CD4-positive, CD25-positive, alpha-beta regulatory T cell (primary cell): ENCODE measurements at places on chromosomes 1 and 21. TPM values are rescaled to one million over a fixed set of nuclear protein-coding genes. Genes with fewer than 3 reads are reported as not detected.
A peak's percentile ranks its signal among the peaks of the same experiment; 100 is the strongest.

- H3K4me3 ChIP-seq = peak overlapping the region; percentile 82
- H3K27me3 ChIP-seq = no peaks in the 10 kb centered on the region
- peak overlapping the region; percentile 94 for H3K27ac ChIP-seq
- H3K36me3 ChIP-seq = no peaks in the 10 kb centered on the region
- DNase-seq = no peak
Measured at GRCh38 chr1:228457017-228457395, 30.2 kb upstream of the RNF187 start.

GRCh38 chr1:47465605-47466004, 27.8 kb downstream of the FOXD2 start:
- H3K4me1 ChIP-seq = no peaks in the 10 kb centered on the region
- H3K27me3 ChIP-seq = peaks cover 13% of the 10 kb centered on the region
- no peak overlapping the region for H3K4me3 ChIP-seq
- no peaks in the 10 kb centered on the region for H3K36me3 ChIP-seq
- DNase-seq = no peak

GRCh38 chr1:58781541-58782177, 2.2 kb downstream of the JUN start:
- peaks cover 32% of the 10 kb centered on the region for H3K4me1 ChIP-seq
- H3K36me3 ChIP-seq = no peaks in the 10 kb centered on the region
- peak overlapping the region; percentile 89 for H3K4me3 ChIP-seq
- peak; percentile 42 for DNase-seq
- no peaks in the 10 kb centered on the region for H3K27me3 ChIP-seq

- H3K4me1 ChIP-seq = no peaks in the 10 kb centered on the region
- H3K36me3 ChIP-seq = no peaks in the 10 kb centered on the region
- no peak overlapping the region for H3K4me3 ChIP-seq
- H3K27ac ChIP-seq = no peak overlapping the region
- no peak for DNase-seq
Measured at GRCh38 chr21:31623664-31624063, 35.8 kb upstream of the SOD1 start.

DNA sequence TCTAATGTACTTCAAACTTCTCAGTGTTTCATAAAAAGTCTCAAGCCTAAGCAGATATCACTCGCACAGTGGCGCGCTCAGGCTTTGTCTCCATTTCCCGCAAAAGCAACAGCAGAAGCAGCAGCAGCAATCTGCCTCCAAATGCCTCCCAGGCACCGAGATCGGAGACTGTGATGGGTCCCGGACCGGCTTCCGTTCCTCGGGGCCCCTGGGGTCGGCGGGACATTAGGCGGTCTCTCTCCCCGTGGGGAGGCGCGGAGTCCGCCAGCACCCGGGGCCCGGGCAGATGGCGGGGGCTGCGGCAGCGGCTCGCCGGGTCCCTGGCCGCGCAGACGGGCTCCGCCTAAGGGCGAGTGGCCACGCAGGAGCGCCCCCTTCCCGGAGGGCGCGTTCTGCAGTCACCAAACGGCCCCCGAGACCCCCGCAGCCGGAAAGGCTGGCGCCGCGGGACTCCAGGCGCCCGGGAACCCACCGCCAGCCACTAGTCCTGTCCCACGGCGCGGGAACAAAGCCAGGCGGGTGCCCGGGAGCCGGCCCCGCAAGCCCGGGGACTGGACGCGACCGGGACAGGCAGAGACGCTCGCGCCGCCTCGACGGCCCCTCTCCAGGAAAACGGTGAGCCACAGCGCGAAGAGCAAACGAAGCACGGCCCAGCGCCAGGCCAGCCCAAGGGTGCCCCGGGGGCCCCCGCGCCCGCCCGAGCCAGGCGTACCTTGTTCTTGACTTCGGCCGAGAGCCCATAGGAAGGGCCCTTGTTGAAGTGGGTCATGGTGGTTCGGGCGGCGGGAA, 590 bp downstream of the CNN3 start:
- H3K36me3 ChIP-seq = no peaks in the 10 kb centered on the region
- DNase-seq = peak; percentile 37
- H3K27ac ChIP-seq = no peak overlapping the region
- no peak overlapping the region for H3K4me3 ChIP-seq
- peaks cover 13% of the 10 kb centered on the region for H3K4me1 ChIP-seq

DNA sequence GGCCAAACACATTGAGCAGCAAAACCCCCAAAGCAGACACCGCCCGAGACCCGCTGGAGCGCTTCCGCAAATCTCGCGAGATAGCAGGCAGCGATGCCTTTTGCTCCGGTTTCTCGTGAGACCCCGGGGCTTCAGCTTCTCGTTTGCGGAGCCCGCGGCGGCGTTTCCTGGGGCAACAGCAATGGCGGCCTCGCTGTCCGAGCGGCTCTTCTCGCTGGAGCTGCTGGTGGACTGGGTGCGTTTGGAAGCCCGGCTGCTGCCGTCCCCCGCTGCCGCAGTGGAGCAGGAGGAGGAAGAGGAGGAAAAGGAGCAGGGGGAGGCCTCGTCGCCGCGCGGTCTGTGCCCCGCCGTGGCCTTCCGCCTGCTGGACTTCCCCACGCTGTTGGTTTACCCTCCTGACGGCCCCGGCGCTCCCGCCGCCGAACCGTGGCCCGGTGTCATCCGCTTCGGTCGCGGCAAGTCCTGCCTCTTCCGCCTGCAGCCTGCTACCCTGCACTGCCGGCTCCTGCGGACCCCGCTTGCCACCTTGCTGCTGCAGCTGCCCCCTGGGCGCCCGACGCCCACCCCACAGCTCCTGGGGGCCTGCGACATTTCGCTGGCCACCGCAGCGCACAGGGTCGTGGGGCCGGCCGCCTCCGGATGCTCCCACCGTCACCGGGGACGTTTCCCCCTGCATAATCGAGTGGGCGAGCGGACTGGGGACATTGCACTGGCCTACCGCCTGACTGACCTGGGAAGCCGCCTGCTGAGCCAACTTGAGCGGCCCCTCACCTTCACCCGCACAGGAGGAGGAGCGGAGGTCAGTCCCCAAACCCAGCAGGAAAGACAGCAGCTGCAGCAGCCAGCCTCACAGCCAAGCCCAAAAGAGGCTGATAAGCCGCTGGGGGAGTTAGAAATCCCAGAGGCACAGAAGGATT, at the start of gene MAP10:
Gene MAP10, plus strand, starts transcription at position 148 of the 917 bp plus-strand sequence. Its CDS starts 34 bp downstream, at position 182.
- peak; percentile 89 for DNase-seq
- peak within 1 kb of the TSS; percentile 38 for H3K27ac ChIP-seq

DNA sequence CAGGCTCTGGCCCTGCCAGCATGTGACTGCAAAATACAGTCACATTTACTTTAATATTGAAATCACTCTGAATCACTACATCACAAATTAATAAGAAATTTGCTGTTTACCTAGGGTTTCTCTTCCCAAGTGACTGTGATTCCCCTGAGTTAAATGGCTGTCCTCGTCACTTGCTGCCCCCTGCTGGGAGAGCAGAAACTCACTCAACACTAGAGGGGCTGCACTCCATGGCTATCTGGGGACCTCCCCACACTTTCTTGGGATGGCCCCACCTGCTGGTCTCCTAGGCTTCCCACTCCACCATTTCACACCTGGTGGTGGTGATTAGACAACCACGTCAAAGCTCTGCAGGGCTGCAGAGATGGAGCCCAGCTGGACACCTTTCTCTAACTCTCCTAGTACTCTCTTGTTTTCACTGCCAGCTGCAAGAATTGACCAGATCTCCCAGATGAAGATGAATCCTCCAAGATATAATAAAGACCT, 63.4 kb downstream of the CD2 start:
- DNase-seq = peak; percentile 63
- H3K4me3 ChIP-seq = no peak overlapping the region
- H3K27me3 ChIP-seq = no peaks in the 10 kb centered on the region
- H3K27ac ChIP-seq = peak overlapping the region; percentile 60
- H3K4me1 ChIP-seq = peaks cover 22% of the 10 kb centered on the region

GRCh38 chr1:209774592-209774991, 9.8 kb downstream of the C1orf74 start:
- no peak for DNase-seq
- H3K4me3 ChIP-seq = peak overlapping the region; percentile 46
- H3K36me3 ChIP-seq = peaks cover 75% of the 10 kb centered on the region
- H3K4me1 ChIP-seq = peaks cover 64% of the 10 kb centered on the region
- H3K27ac ChIP-seq = peak overlapping the region; percentile 57
- H3K27me3 ChIP-seq = no peaks in the 10 kb centered on the region

- no peaks in the 10 kb centered on the region for H3K27me3 ChIP-seq
- no peaks in the 10 kb centered on the region for H3K36me3 ChIP-seq
- H3K4me3 ChIP-seq = no peak overlapping the region
- no peaks in the 10 kb centered on the region for H3K4me1 ChIP-seq
- H3K27ac ChIP-seq = no peak overlapping the region
Measured at GRCh38 chr1:183227422-183228346, 41.6 kb downstream of the LAMC2 start.

- H3K27ac ChIP-seq = no peak overlapping the region
- peaks cover 18% of the 10 kb centered on the region for H3K4me1 ChIP-seq
- no peaks in the 10 kb centered on the region for H3K36me3 ChIP-seq
- peak; percentile 20 for DNase-seq
Measured at GRCh38 chr21:41973861-41974751, 20.3 kb upstream of the C2CD2 start.

DNA sequence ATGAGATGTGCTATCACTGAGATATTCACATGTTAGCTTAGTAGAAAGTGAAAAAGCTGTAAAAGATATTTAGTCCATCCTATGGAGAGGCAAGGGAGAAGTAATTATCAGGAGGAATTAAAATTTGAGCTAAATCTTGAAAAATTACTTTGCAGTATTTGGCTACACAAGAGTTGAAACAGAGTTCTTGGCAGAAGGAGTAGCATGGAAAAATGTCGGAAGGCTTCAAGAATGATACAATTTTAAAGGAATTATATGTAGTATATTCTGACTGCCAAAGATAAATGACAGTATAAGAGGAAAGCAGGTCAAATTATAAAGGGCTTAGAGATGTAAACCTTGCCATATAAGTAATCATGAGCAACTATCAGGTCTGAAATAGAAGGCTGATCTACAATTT, 518.9 kb downstream of the BRINP3 start:
- no peak for DNase-seq
- H3K4me1 ChIP-seq = no peaks in the 10 kb centered on the region
- no peaks in the 10 kb centered on the region for H3K36me3 ChIP-seq
- H3K27me3 ChIP-seq = no peaks in the 10 kb centered on the region
- no peak overlapping the region for H3K4me3 ChIP-seq

DNA sequence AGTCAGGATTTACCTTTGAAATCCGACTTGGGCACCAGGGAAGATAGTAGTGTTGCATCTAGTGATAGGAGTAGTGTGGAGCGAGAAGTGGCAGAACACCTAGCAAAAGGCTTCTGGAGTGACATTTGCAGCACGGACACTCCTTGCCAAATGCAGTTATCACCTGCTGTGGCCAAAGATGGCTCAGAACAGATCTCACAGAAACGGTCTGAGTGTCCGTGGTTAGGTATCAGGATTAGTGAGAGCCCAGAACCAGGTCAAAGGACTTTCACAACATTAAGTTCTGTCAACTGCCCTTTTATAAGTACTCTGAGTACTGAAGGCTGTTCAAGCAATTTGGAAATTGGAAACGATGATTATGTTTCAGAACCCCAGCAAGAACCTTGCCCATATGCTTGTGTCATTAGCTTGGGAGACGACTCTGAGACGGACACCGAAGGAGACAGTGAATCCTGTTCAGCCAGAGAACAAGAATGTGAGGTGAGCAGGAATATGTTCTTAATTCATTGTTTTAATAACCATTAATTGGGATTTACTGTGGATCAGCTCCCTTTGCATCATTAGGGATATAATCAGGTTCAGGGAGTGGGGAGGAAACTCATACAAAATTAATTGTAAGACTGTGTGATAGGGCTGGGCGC, 28.3 kb downstream of the BACH1 start:
- no peak overlapping the region for H3K4me3 ChIP-seq
- no peak overlapping the region for H3K27ac ChIP-seq
- H3K4me1 ChIP-seq = no peaks in the 10 kb centered on the region
- no peak for DNase-seq

- H3K36me3 ChIP-seq = peaks cover 9% of the 10 kb centered on the region
- DNase-seq = no peak
- peaks cover 100% of the 10 kb centered on the region for H3K4me1 ChIP-seq
- H3K27ac ChIP-seq = peak overlapping the region; percentile 94
- H3K27me3 ChIP-seq = no peaks in the 10 kb centered on the region
Measured at GRCh38 chr21:31176725-31177124, 138.4 kb upstream of the KRTAP19-8 start.

DNA sequence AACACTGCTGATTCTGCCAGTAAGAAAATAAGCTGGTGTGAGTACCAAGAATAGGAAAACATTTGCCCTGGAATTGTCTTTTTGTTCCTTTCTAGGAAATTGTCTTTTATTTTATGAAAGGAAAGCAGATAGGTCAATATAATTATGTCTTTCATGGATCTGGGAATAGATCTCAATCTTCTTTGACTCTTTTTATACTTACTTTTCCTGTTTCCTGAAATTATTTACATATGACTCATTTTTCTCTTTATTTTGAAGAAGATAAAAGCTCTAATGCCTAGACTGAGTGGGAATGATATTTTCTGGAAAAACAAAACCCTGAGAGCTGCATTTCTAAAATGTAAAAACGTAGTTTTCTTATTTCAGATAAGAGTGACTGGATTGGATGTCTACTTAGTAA, 100.1 kb downstream of the MAN1A2 start:
- DNase-seq = no peak
- H3K4me3 ChIP-seq = no peak overlapping the region
- H3K27ac ChIP-seq = no peak overlapping the region

- H3K27me3 ChIP-seq = no peaks in the 10 kb centered on the region
- DNase-seq = no peak
- no peak overlapping the region for H3K4me3 ChIP-seq
- H3K36me3 ChIP-seq = no peaks in the 10 kb centered on the region
- H3K4me1 ChIP-seq = no peaks in the 10 kb centered on the region
Measured at GRCh38 chr21:26394341-26394740, 178.7 kb downstream of the CYYR1 start.

GRCh38 chr21:45224189-45224938, 63.3 kb downstream of the POFUT2 start:
- H3K4me1 ChIP-seq = peaks cover 24% of the 10 kb centered on the region
- peak; percentile 51 for DNase-seq
- H3K36me3 ChIP-seq = peaks cover 20% of the 10 kb centered on the region
- H3K27ac ChIP-seq = peak overlapping the region; percentile 75

Gene RAD54L
- 0.13 TPM for polyA plus RNA-seq

Gene MAD2L2
- polyA plus RNA-seq = 53.7 TPM

Gene SRSF10
- 139 TPM for polyA plus RNA-seq

Gene TYW3
- polyA plus RNA-seq = 8.5 TPM

Gene PAPPA2
- polyA plus RNA-seq = not detected

Gene PTGER3
- not detected for polyA plus RNA-seq

Gene FAM72A
- polyA plus RNA-seq = 3.4 TPM

Gene CD1C
- polyA plus RNA-seq = 0.68 TPM

Gene TMEM269
- polyA plus RNA-seq = 0.12 TPM

Gene F13B
- not detected for polyA plus RNA-seq

Gene AGO4
- 2.4 TPM for polyA plus RNA-seq

Gene PROK1
- polyA plus RNA-seq = not detected
